ENCODE measurements at places on chromosomes 11 and 22. TPM values are rescaled to one million over a fixed set of nuclear protein-coding genes. Genes with fewer than 3 reads are reported as not detected.

ALKBH3 gene
- total RNA-seq: 84.4 TPM

CDC42BPG gene
- total RNA-seq: 1.5 TPM

BIK gene
- total RNA-seq: 3.2 TPM

OR8G5 gene
- total RNA-seq: not detected

DENND6B gene
- 6.4 TPM for total RNA-seq

MMP27 gene
- not detected for total RNA-seq

MPZL3 gene
- total RNA-seq: 76.3 TPM

CHRM1 gene
- not detected for total RNA-seq

NRXN2 gene
- 0.37 TPM for total RNA-seq

OR10G4 gene
- not detected for total RNA-seq

TRPM5 gene
- not detected for total RNA-seq

LIF gene
- total RNA-seq: 67.9 TPM

CDC42EP2 gene
- 2.3 TPM for total RNA-seq

MICALL1 gene
- 21.3 TPM for total RNA-seq

IL18 gene
- total RNA-seq: 0.35 TPM

GAL3ST1 gene
- total RNA-seq: 1.1 TPM

LBHD1 gene
- total RNA-seq: 9.9 TPM

STX5 gene
- total RNA-seq: 70.1 TPM

POTEH gene
- total RNA-seq: not detected

C11orf21 gene
- total RNA-seq: 16.6 TPM

FSHB gene
- total RNA-seq: not detected

OSBP2 gene
- total RNA-seq: 7.2 TPM

OR8B2 gene
- total RNA-seq: not detected

MS4A6A gene
- not detected for total RNA-seq

C22orf15 gene
- total RNA-seq: 1.5 TPM

MICAL2 gene
- 322 TPM for total RNA-seq

LGALS1 gene
- 303 TPM for total RNA-seq

C11orf91 gene
- total RNA-seq: not detected

RBX1 gene
- total RNA-seq: 50.6 TPM

SERHL2 gene
- 1.2 TPM for total RNA-seq

TEX54 gene
- 0.77 TPM for total RNA-seq

ADM gene
- 2.0 TPM for total RNA-seq

DRD2 gene
- total RNA-seq: 0.30 TPM

NXPE1 gene
- not detected for total RNA-seq

ZC3H7B gene
- total RNA-seq: 46.1 TPM

PNPLA5 gene
- not detected for total RNA-seq

PRR33 gene
- total RNA-seq: not detected

All from activated T-cell treated with anti-CD3 and anti-CD28 coated beads, Interleukin-2, amount 50 U/mL, for 72 hours (primary cell).